ENCODE measurements at places on chromosomes 7 and 10. TPM values are rescaled to one million over a fixed set of nuclear protein-coding genes. Genes with fewer than 3 reads are reported as not detected.
A peak's percentile ranks its signal among the peaks of the same experiment; 100 is the strongest.

PNLIP gene
- not detected for polyA plus RNA-seq

EFCAB10 gene
- 0.52 TPM for polyA plus RNA-seq

CALML3 gene
- not detected for polyA plus RNA-seq

ASIC3 gene
- polyA plus RNA-seq = 1.6 TPM

RELN gene
- 0.11 TPM for polyA plus RNA-seq

MTURN gene
- 2.6 TPM for polyA plus RNA-seq

AKR1E2 gene
- polyA plus RNA-seq = 2.6 TPM

HHEX gene
- 0.56 TPM for polyA plus RNA-seq

GRCh38 chr10:126905776-126906703 is 812 bp downstream of the DOCK1 start:
- H3K36me3 ChIP-seq = no peaks in the 10 kb centered on the region
- H3K4me1 ChIP-seq = peaks cover 22% of the 10 kb centered on the region
- H3K27ac ChIP-seq = peak overlapping the region; percentile 78
- H3K4me3 ChIP-seq = peak overlapping the region; percentile 78
- DNase-seq = peak; percentile 73

GRCh38 chr10:6647811-6648526 is 67.9 kb upstream of the PRKCQ start:
- DNase-seq = peak; percentile 86
- H3K4me3 ChIP-seq = no peak overlapping the region
- peaks cover 4% of the 10 kb centered on the region for H3K4me1 ChIP-seq
- no peaks in the 10 kb centered on the region for H3K27me3 ChIP-seq
- H3K27ac ChIP-seq = no peak overlapping the region

DNA sequence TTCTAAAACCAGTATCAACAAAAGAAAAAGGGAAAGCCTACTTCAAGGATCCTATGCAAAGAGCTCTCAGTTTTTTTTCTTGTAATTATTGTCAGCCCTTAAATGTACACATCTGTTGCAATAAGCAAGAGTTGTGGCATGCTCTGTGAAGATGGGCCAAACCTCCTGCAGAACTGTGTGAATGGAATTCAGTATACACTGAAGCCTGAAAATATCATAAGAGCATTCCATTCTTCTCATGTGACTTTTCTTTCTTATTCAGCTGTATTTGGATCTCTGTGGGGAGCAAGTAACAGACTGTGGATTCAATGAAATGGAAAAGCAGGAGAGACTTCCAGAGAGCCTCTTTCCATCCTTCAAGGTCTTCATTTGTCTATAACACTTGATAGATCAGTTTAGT is 130.7 kb downstream of the SAMD9 start:
- H3K4me3 ChIP-seq = no peak overlapping the region
- no peaks in the 10 kb centered on the region for H3K36me3 ChIP-seq
- H3K27me3 ChIP-seq = no peaks in the 10 kb centered on the region
- H3K27ac ChIP-seq = no peak overlapping the region

DNA sequence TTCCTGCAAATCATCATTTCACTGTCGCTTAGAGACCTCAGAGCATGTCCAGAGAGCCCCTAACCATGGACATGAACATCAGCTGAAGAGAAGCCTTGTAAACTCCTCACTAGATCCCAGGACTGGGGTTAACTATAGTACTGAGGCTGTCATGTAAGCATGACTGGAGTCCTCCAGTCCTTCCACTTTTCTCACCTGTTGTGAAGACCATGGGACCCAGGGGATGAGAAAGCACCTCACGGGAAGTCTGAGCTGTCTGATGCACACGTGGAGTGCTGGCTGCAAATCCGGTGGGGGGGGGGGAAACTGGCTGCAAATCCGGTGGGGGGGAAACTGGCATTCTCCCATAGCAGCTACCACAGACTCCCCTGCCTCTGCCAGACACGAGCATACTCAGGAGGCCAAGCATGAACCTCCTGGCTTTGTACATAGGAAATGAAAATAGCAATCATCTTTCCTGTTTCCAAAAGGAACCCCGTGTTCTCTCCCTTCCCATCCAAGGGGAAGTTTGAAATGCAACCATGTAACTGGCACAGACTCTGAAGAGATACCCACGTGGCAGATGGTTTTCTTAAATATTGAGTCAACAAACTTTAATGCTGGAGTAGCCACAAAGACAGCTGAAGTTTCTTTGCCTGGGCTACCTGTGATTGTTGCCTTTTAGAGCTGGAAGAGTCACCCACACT is 261.4 kb downstream of the ZMYND11 start:
- DNase-seq = no peak
- no peaks in the 10 kb centered on the region for H3K27me3 ChIP-seq
- H3K27ac ChIP-seq = no peak overlapping the region

GRCh38 chr7:141877365-141877764 is 36.1 kb upstream of the PRSS37 start:
- no peak overlapping the region for H3K27ac ChIP-seq
- no peaks in the 10 kb centered on the region for H3K36me3 ChIP-seq
- no peak overlapping the region for H3K4me3 ChIP-seq

GRCh38 chr7:50285269-50285668 is 19.2 kb upstream of the IKZF1 start:
- H3K27ac ChIP-seq = no peak overlapping the region
- H3K27me3 ChIP-seq = no peaks in the 10 kb centered on the region
- DNase-seq = no peak

DNA sequence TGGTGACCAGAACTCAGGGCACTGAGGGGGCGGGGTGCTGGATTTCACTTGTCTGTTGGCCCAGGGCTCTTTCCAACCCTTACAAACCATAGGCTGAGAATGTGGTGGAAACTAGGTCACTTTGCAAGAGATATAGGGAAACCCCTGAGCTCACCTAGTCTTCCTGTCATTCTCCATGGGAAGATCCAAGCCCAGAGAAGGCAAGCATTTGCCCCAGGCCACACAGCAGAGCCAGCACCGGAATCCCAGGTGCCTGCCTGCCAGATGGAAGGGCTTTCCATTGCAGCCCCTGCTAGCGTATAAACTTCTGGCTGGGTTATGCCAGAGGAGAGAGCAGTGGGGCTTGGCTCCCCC is 427 bp downstream of the PYROXD2 start:
- no peaks in the 10 kb centered on the region for H3K27me3 ChIP-seq
- no peak overlapping the region for H3K27ac ChIP-seq
- peak overlapping the region; percentile 14 for H3K4me3 ChIP-seq
- no peak for DNase-seq

DNA sequence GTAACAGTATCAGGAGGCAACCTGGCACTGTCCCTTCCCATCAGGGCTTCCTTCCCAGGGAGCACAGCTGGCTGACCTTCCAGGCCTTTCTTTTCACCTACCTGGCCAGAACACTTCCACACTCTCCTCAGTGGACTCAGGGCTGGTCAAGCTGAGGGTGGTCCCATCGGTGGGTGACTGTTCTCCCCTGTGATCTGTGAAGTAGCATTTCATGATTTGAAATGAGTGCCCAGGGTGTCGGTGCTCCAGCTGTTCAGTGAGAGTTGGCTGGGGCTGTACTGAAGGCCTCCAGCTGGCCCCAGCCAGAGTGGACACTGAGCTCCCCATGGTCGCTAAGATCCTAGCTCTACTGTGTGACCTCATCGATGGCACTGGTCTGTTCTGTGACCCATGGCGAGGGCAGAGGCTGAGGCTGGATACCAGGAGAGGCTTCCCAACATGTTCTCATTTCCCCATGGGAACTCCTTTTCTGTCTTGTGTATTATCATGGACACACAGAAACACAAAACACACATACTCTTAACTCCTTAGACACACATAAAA is at the start of gene FAM170B:
TSS of gene FAM170B (minus strand) at position 316 of the 543 bp plus-strand sequence. CDS start at position 213, 103 bp downstream.
- no peak within 1 kb of the TSS for H3K4me3 ChIP-seq
- no peaks in the 10 kb centered on the region for H3K36me3 ChIP-seq
- no peaks in the 10 kb centered on the region for H3K27me3 ChIP-seq
- no peaks in the 10 kb centered on the region for H3K4me1 ChIP-seq
- DNase-seq = no peak

DNA sequence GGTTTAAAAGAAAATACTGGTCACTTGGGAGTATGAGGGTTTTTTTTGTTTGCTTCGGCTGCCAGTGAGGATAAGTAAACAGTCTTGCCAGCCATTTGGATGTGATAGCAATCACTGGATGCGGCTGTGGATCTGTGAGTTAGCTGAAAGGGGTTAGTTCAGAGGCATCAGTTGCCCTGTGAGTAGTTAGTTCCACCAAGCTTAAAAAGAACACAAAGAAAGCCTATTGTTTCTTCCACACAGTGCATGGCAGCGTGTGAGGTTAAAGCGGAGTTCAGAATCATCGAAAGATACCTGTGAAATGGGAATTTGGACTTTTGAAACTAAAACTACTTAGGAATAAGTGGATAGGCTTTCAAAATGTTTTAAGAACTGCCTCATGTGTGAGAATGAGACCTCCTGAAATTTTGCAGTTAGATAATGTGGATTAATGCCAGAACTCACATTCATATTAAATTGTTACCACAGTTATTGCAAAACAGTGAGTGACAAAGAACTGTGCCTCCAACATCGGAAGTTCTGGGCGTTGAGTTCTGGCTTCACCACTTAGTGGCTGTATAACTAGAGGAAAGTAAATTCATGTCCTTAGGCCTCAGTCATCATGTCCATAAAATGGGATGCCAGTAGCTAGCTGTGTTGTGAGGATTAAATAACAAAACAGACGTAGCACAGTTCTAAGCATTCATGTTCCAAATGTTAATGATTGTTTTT is 31.3 kb downstream of the KIAA1217 start:
- no peak overlapping the region for H3K4me3 ChIP-seq
- H3K27ac ChIP-seq = no peak overlapping the region
- H3K4me1 ChIP-seq = peaks cover 26% of the 10 kb centered on the region
- DNase-seq = no peak

- peak overlapping the region; percentile 21 for H3K4me3 ChIP-seq
- peak overlapping the region; percentile 78 for H3K27ac ChIP-seq
- no peaks in the 10 kb centered on the region for H3K36me3 ChIP-seq
- DNase-seq = peak; percentile 67
These were observed 131.3 kb downstream of the AKR1D1 start for GRCh38 chr7:138207555-138207971.

- H3K4me1 ChIP-seq = no peaks in the 10 kb centered on the region
- no peak for DNase-seq
- no peaks in the 10 kb centered on the region for H3K27me3 ChIP-seq
- H3K4me3 ChIP-seq = no peak overlapping the region
- no peak overlapping the region for H3K27ac ChIP-seq
These were observed 125.2 kb downstream of the AMPH start for GRCh38 chr7:38506004-38506403.

- no peak for DNase-seq
- no peak overlapping the region for H3K4me3 ChIP-seq
- H3K36me3 ChIP-seq = no peaks in the 10 kb centered on the region
These were observed 677.9 kb upstream of the LRRN3 start for GRCh38 chr7:110413038-110413437.

- H3K36me3 ChIP-seq = no peaks in the 10 kb centered on the region
- H3K4me1 ChIP-seq = 0 out of 2 replicates have a peak, but pooled peaks cover 2% of the 10 kb centered on the region
- DNase-seq = no peak
- no peak overlapping the region for H3K27ac ChIP-seq
- H3K4me3 ChIP-seq = no peak overlapping the region
These were observed 45.3 kb downstream of the TSPAN15 start for GRCh38 chr10:69496352-69497230.

- no peak overlapping the region for H3K27ac ChIP-seq
- peaks cover 9% of the 10 kb centered on the region for H3K4me1 ChIP-seq
- no peaks in the 10 kb centered on the region for H3K27me3 ChIP-seq
- no peak overlapping the region for H3K4me3 ChIP-seq
These were observed 230.6 kb downstream of the BMPER start for GRCh38 chr7:34135924-34136323.
